Activated CD4-positive, alpha-beta T cell treated with anti-CD3 and anti-CD28 coated beads, Interleukin-2, Interleukin-6, amounts not matched to agents 100 ng/mL and 50 ng/mL, durations not matched to agents 16 hours and 8 hours (primary cell): ENCODE measurements at places on chromosomes 6 and 20.

GRCh38 chr6:119929121-119929520 is 579.6 kb upstream of the MAN1A1 start:
- no peak for DNase-seq

DNA sequence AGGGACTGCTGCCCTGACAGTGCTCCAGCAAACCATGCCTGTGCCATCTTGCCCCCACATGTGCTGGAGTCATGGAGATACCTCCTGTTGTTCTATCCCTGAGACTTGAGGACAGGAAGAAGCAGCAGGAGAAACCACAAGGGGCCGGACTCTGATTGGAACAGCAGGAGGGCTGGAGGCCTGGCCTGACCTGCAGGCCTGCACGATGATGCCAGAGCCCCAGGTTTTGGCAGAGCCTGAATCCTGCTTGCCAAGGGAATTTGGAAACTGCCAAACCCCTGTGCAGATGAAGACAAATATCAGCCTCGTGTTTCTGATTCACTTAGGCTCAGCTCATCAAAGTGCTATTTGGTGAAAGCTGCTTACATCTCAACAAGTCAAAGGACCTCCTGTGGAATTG is 177.6 kb downstream of the MAFB start:
- no peak for DNase-seq

DNA sequence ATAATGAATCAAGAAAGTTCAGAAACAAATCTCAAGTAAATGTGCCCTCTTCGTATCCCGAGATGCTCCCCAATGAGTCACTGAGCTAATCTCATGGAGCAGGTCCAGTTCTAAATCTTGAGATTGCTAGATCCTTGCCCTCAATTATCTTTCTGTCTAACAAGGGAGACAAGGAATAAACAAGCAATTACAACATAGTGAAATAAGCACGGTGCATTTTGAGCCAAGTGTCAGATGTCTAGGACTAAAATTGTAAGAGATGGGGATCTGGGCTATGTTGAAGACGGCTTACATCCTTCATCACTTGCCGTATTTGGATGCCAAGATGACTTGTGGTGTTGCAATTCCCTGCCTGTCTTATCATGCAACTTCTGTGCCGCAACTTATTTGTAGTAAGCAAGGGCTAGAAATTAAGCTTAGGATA is 56.5 kb upstream of the ADGRF1 start:
- DNase-seq: no peak

- peak; percentile 51 for DNase-seq
Measured at GRCh38 chr6:118705544-118706491, 54.4 kb upstream of the CEP85L start.

DNA sequence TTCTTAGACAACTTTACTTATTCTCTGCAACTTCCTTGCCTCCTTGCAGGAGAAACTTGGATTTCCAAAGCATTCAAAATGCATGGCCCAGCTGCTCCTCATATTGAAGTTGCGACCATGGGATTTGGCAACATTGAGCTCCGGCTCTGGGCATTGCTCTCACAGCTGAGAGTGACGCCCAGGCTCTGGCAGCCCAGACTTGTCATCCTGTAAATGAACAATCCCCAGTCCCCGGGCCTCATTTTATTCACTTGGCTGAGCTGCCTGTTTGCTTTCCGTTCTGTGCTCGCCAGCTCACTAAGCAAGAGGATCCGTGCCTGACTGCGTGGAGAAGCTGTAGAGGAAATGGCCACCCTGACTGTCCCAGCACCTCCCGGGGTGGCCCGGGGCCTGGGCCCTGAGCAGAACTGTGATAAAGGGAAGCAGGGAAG is 119.5 kb upstream of the CD93 start:
- no peak for DNase-seq

DNA sequence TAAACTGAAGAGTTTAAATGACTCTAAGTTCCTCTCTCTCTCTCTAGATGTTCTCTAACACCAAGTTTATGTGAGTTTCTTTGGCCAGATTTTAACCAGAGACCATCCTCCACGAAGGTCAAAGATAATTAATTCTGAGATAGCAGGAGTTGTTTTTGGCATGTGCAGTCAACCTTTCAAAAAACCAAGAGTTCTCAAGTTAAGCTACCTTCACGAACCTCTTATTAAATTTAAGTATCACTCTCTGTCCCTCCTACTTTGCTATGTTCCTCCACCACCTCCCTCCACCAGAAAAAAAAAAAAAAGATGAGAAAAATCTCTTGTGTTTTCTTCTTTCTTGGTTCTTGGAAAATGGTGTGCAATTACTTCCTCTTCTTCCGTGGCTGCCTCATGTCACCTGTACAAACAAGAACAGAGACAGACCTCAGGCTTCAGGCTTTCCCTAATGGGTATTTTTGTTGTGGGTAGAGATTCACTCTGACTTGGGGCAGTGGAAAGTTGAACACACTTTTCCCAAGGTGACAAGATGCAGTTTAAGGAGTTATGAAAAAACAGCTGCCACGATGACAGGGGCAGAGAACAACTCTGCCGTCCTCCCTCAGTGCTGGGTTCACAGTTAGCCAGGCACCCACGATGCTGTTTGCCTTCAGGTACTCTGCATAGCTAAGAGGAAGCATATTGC is 64.3 kb downstream of the ADTRP start:
- peak; percentile 55 for DNase-seq

- DNase-seq: no peak
Measured at GRCh38 chr6:91476000-91476399, 889.1 kb upstream of the MAP3K7 start.

GRCh38 chr6:25942561-25943147 is 12.2 kb upstream of the SLC17A2 start:
- DNase-seq: peak; percentile 47

GRCh38 chr6:47727391-47727790 is 29.0 kb downstream of the ADGRF4 start:
- DNase-seq: no peak

DNA sequence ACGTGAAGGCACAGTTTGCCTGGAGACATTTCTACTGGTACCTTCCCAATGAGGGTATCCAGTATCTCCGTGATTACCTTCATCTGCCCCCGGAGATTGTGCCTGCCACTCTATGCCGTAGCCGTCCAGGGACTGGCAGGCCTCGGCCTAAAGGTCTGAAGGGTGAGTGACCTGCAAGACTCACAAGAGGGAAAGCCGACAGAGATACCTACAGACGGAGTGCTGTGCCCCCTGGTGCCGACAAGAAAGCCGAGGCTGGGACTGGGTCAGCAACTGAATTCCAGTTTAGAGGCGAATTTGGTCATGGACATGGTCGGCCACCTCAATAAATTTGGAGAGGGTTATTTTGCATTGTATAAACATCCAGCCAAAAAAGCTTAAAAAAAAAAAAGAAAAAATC is 420.3 kb upstream of the FLRT3 start:
- DNase-seq: no peak

GRCh38 chr6:121771937-121772720 is 336.7 kb downstream of the GJA1 start:
- peak; percentile 11 for DNase-seq

DNA sequence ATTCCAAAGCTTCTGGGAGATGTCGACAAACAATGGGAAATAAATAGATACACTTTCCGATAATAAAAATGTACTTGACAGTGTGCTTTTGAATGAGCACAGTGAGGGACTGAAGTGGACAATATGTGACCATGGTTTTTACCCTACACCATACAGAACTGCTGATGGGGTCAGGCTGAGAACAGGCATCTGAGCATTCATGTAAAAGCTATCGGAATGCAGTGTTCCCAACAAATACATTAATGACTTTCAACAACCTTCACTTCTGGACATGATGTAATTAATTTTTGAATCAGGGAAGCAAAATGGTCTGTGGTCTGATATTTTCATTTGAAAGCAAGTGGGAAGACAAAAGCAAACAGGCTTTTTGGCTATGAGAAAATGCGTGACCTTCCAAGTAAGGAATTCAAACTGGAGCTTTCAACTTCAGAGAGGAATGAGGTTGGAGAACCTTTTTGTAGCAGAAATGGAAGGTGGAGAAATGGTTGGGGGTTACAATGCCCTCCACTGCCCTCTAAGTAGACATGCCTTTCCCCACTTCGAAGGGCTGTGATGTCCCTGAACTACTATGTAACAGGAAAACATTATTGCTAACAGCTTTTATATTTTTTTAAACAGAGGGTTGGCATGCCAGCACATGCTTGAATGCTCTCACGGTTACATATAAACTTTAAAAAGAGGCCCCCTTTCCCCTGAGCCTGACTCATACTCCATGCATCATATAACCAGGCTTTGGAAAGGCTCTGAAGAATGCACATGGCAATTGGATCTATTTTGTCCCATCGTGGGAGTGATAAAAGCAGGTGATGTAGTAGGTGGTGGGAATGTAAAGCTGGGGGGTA is 203.5 kb upstream of the CITED2 start:
- no peak for DNase-seq

GRCh38 chr6:55047451-55048044 is 126.8 kb upstream of the HCRTR2 start:
- no peak for DNase-seq

DNA sequence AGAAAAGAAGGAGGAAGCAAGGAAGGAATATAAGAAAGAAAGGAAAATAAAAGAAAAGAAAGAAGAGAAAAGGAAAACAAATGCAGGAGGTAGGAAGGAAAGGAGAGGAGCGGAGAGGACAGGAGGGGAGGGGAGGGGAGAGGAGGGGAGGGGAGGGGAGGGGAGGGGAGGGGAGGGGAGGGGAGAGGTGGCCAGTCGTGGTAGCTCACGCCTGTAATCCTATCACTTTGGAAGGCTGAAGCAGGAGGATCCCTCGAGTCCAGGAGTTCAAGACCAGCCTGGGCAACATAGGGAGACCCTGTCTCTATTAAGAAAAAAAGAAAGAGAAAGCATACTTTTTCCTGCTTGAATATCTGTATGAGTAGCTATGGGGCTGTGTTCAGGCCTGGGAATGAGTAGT is 46.4 kb upstream of the GCM1 start:
- DNase-seq: no peak

DNA sequence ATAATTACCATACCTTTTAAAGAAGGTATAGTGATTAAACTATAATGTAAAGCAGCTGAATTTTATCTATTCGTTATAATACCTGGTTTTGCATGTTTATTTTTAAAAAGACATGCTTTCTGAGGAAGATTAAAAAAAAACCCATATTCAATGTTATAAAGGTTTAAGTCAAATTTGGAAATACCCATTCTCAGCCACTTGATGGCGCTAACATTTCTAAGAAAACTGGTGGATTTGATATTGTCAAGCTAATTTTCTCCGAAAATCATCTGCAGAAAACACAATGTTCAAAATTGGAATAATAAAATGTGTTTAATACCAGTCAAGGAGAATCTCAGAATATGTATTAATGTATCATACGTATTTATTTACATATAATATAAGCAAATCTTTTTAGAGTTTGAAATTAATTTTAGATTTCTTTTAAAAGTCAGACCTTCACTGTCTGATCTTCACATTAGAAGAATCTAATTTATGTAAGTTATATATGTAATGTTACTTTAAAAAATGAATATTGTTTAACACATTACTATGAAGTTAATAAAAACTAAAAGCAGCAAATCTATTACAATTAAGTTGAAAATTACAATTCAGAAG is 35.0 kb downstream of the SHPRH start:
- peak; percentile 33 for DNase-seq

DNA sequence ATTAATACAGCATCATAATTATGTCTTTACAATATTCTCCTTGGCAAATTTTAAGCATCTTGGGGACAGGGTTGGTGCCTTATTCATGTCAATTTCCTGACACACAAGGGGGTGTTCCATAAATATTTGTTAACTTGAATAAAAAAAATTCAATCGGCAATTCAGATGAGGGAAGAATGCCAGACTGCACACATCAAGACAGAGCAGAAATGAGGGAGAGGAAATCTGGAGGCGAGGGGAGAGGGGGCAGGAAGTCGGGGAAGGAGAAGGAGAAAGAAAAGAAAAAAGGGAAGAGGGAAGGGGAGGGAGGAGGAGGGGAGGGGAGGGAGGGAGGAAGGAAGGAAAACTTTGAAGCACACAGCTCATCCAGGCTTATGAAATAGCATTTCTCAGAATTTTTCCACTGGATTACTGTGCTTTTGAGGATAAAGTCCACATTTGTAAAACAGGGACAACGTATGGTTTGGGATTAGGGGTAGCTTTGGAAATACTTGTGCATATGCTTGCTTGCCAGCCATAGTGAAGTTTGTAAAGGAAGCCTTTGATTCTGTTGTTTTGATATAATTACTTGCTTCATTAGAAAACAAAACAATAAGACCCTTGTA is 362.1 kb downstream of the SAMD5 start:
- no peak for DNase-seq

DNA sequence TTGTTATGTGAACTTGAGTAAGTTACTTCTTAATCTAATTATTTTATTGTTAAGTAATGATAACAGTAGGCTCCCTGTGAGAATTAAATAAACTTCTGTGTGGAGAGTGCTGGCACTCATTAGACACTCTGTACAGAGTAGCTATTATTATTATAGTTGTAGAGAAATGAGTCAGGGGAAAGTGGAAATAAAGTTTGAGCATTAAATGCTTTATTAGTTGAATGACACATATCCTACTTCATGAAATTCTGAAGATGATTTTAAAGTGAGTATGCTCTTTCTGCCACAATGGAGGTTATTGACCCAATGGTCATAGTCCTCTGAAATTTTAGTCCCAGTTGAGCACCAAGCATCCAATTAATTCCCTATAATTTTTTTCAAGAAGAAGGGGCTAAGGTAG is 5.9 kb downstream of the ECI2 start:
- no peak for DNase-seq

GRCh38 chr20:11851646-11852045 is 66.0 kb upstream of the BTBD3 start:
- DNase-seq: no peak

DNA sequence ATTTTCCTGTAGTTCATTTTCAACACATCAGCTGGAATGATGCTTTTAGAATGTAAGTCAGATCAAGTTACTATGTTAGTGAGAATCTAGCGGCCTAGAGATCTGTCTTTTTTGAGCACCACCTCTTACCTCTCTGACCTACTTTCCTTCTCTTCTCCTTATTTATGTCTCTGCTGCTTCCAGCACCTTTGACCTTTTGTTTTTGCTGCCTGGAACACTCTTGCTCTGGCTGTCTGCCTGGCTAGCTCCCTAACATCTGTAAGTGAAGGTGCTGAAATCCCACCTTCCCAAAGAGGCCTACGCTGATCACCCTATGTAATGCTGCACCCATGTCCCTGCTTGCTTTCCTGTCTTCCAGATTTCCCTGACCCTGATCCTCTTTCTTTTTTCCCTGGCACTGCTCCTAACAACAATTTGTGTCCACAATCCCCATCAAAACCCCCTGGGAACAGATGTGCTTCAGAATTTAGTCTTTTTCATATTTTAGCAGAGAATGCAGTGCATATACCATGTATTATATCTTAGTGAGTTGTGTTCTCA is 87.8 kb downstream of the RFPL4B start:
- no peak for DNase-seq

- no peak for DNase-seq
Measured at GRCh38 chr20:12936524-12936923, 72.2 kb upstream of the SPTLC3 start.
